ENCODE measurements at places on chromosomes 12 and 14. TPM values are rescaled to one million over a fixed set of nuclear protein-coding genes. Genes with fewer than 3 reads are reported as not detected.

Gene GLIPR1L2
- total RNA-seq, result 0.15 TPM

Gene GZMH
- total RNA-seq, result not detected

Gene ATL1
- 7.3 TPM for total RNA-seq

Gene VRTN
- total RNA-seq, result not detected

Gene FOXM1
- 28.7 TPM for total RNA-seq

Gene GLT8D2
- total RNA-seq, result 0.61 TPM

Gene BDKRB2
- 31.2 TPM for total RNA-seq

- DNase-seq, result no peak
Observed at GRCh38 chr12:321606-322326, 59.1 kb upstream of the SLC6A13 start.

DNA sequence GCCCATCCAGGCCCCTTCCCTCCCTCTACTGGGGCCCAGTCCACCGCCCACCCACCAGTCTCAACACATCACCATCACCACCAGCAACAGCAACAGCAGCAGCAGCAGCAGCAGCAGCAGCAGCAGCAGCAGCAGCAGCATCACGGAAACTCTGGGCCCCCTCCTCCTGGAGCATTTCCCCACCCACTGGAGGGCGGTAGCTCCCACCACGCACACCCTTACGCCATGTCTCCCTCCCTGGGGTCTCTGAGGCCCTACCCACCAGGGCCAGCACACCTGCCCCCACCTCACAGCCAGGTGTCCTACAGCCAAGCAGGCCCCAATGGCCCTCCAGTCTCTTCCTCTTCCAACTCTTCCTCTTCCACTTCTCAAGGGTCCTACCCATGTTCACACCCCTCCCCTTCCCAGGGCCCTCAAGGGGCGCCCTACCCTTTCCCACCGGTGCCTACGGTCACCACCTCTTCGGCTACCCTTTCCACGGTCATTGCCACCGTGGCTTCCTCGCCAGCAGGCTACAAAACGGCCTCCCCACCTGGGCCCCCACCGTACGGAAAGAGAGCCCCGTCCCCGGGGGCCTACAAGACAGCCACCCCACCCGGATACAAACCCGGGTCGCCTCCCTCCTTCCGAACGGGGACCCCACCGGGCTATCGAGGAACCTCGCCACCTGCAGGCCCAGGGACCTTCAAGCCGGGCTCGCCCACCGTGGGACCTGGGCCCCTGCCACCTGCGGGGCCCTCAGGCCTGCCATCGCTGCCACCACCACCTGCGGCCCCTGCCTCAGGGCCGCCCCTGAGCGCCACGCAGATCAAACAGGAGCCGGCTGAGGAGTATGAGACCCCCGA is 6.8 kb upstream of the RNU7-1 start:
- no peak for DNase-seq

GRCh38 chr12:89756194-89756584 is 47.6 kb upstream of the ATP2B1 start:
- DNase-seq, result no peak

DNA sequence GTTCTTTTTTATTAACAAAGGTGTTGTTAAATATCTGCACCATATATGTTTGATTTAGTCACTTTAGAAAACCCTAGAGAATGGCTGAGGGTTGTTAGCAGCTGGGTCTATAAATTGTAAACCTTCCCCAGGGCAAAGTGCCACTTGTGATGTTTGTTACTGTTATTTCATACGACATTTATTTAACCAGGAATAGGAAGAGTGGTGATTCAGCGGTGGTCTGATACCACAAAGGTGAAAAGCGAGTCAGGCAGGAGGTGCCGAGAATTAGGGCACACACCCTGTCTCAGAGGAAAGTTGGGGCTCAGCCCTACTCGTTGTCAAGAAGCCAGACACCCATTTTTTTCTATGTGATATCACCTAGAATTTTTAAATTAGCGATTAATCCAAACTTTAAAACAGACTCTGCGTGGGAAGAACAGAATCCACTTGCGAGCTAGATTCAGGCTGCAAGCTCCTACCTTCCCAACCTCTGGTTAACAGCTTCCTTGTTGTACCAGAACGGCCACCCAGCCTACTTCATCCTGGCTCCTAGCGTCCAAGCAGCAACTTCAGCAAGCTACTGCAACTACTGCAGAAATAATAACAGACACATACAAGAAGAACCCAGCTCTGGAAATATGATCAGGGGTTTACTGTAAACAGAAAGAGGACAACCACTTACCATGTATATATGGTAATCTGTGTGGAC is 126.7 kb downstream of the TMEM132D start:
- no peak for DNase-seq

DNA sequence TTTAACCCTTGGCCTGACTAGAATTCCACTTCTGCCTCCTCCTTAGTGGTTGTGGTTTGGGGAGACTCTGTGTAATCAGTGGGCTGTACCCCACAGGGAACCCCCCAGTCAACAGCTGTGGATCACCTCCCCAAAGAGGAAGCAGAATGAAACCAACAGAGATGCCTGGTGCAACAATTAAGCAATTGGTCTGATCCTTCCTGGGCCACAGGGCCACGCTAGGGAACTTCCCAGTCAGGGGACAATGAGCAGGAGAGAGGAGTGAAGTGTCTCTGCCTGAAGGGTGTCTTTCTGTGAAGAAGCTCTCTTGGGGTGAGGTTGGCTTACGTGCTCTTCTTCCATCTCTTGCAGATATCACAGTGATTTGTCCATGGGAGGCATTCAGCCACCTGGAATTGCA is 8.2 kb downstream of the PDE6H start:
- DNase-seq, result no peak

GRCh38 chr14:34175574-34175973 is 224.7 kb upstream of the EGLN3 start:
- no peak for DNase-seq

DNA sequence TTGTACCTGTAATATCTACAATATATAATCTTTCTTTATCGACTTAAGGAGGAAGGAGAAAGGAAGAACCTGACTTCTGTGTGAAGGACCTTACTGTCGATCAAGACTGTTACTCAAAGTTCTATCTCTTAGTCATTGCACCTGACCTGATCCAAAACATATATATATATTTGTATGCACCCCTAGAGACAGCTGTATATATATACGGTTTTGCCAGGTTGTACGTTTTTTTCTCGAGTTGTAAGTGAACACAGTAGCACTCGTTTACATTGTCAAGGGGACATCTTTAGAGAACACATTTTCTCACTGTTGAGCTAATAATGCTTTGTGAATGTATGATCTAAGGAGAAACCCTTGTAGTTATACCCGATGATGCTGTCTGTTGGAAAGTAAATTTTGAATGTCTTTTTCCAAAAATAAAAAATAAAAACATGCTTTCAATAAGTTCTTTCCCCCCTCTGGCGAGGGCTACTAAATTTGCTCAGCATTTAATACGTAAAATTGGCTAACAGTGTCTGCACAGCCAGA is 536 bp upstream of the SLC35E3 start:
- no peak for DNase-seq

DNA sequence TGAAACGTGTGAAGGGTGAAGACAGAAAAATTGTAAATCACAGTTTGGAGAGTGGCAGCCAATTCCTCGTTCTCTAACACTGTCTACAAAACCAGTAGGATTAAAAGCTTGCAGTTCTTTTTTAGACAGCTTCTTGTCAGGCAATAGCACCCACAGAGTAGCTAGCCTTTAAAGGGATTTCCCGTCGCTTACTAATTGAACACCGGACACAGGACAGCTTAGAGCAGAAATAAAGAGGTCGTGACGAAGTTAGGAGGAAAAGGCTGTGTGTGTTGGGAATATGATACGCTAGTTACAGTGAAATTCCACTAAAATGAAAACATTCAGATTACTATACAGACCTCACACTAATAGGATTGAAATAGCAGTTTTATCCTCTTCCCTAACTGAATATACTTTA is 149.1 kb upstream of the FLRT2 start:
- no peak for DNase-seq

DNA sequence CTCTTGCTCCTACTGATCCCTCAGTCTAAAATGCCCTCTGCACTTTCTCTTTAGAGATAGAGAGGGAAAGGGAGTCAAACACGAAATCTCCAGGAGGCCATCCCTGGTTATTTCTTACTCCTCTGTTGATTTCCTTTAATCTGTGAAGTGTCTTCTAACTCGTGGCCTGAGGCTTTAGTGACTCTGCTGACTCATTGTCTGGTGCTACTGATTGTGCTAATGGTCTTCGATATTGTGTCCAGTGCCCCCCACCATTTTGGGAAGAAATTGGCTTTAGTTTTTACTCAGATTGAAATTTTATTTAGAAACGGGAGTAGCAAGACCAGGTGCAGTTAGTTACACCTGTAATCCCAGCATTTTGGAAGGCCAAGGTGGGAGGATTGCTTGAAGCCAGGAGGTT is 839 bp downstream of the CLEC9A start:
- no peak for DNase-seq

DNA sequence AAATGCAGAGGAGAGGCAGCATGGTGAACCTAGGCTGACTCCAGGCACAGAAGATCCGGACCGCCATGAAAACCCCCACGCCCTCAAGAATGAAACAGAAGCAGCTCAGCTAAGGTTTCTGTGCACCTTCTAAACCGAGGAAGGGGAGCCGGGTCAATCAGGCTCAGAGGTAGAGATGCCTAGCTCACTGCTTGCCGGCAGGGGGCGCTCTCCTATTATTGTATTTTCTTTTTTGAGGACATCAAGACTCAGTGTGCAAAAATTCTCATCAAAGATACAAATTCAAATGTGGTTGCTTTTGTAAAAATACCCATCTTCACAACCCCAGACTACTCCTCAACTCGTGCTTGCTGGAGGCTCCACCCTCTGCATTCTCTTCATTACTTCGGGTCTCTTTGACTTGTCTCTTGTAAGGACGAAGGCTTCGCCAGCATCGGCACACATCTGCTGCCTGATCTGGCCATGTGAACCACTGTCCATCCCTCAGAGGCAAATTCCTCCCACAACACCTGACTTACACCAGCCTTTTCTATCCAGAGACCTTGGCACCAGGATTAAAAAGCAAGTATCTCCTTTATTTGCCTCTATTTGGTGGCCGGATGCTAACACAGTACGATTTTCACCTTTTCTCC is 33.4 kb upstream of the RNASE3 start:
- DNase-seq, result peak; percentile 1

DNA sequence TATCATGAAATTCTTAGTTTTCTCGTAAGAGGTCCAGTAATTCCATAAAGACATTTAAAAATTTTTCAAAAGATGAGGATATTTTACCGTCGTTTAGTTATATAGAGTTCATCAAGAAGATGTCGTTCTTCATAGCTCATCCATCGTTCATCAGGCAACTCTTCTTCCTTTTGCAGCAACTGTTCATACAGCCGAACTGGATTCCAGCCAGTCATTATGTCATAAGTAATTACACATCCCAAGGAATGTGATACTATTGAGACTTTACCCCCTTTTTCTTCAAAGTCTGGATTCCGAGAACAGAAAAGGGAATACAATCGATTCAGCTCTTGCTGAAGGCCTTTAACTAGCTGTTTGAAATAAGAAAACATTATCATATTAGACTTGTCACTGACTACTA is 90.3 kb downstream of the DDHD1 start:
- DNase-seq, result no peak

DNA sequence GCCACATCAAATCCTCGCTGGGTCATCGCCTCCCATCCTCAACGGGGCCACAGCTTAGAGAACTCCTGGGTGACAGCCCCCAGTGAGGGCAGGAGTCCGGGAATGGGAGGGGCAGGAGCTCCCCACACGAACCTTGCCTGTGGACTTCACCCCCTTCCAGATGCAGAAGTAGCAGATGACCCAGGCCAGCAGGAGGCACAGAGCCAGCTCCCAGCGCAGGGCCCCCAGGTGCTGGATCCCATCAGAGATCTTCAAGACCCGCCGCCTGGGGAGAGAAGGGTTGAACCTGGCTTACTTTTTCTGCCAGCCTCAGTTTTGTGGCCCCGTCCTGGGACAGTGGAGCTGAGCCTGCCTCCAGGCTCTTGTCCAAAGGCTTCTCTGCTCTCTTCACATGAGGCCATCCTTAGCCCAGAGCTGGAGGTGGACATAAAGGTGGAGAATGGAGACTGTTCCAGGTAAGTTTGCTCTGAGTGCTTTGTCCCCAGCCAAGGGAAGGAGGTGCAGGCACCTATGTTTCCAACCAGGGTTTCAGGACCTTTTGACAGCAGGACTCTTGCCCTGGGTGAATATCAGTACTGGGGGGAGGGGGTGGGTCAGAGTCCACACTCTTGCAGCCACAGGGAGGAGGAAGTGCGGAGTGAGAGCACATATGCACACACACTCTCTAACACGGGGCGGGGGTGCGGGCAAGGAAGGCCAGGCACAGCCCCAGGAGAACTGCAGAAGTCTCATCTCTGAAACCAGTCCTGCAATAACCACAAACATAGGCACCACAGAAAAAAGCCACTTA is 23.3 kb upstream of the SLC6A12 start:
- no peak for DNase-seq

GRCh38 chr14:74141703-74142102 is 56.9 kb downstream of the LIN52 start:
- DNase-seq, result no peak

DNA sequence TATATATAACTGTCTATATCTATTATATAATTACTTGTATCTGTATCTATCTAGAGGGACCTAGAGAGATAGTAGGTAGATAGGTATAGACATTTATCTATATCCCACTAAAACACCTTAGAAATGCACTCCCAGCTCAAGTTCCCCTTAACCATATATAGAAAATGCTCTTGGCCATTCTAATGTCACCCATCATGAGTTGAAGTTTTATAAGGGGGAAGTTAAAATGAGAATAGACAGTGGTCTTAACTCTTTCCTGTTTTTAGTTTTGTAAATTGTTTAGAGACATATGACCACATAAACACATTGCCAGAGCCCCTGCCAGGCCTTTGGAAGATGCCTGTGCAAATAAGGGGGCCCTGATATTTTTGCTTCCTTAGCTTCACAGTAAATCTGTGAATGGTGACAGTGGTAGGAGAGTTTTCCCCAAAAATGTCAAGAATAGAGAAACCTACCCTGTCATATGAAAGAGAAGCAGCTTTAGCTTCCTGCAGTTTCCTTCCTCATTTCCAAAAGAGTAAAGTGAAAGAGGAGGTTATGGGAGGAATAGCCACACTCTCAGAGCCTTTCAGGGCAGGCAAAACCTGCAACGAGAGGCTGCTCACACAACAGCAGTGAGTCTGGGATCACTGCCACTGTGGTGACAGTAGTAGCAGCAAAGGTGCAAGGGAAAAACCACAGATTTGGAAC is 45.5 kb downstream of the MGST1 start:
- DNase-seq, result no peak
